NCI-H187 treated with DMSO at 0.1 percent for 48 hours (cell line): ENCODE measurements at places on chromosomes 11 and 22.

DNA sequence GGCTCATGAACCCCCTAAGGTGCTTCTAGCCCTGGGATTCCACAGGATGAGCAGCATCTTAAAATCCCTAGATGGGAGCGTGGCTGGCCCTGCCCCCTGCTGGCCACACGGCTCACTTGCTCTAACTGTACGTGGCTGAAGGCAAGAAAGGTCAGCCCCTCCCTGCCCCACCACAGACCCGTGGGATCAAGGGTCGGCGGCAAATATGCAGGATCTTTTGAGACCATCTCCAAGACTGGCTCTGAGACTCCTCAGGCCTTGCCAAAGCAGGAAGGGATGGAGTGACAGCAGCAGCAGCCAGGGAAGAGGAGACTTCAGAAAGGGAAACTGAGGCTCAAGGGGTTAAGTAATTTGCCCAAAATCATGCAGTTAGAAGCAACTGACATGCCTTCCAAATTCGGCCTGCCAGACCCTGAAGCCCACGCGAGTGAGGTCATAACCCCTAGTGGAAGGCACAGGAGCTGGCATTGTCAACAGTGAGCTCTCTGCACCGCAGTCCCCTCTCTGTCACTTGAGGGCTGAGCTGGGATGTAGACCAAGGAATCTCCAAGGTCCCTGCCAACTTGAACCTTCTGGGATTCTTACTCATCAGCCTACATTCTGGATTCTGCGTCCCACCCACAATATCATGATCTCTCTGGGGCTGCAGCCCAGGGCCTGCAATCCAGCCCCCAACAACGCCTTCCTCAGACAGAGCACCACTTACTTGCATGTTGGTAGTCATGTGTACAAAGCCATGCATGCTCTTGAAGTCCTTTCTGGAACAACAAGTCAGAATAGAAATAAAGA is 31.4 kb downstream of the CREB3L1 start:
- no peak for DNase-seq

GRCh38 chr22:25941365-25941960 is 199.5 kb downstream of the MYO18B start:
- no peak for DNase-seq

DNA sequence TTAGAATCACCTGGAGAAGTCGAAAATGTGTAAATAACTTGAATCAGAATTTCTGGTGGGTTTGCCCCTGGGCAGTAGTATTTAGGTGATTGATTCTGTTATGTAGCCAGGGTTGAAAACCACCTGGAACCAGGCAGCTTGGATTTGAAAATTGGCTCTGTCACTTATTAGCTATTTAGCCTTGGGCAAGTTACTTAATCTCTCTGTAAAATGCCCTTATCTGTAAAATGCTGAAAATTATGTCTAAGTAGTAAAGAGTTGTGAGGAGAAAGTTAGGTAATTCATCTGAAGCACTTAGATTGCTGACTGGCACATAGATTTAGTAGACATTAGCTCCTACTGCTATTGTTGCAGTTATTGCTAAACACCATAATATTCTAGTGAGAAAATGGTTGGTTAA is 49.3 kb downstream of the PPME1 start:
- no peak for DNase-seq

DNA sequence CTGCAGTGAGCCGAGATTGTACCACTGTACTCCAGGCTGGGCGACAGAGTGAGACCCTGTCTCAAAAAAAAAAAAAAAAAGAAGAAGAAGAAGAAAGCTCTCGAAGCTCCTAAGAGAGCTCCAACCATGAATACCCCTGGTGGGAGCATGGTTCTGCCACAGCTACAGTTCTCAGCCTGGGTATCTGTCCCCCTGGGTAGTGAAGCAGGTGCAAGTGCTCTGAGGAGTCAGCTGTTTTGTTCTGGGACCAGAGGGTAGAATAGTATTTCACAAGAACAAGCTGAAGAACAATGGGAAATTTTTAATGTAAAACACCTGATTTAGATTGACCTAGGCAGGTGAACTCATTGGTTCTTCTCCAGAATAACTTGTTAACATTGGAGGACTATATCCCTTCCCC is 4.3 kb upstream of the HYOU1 start:
- DNase-seq, result no peak

- DNase-seq, result no peak
Observed at GRCh38 chr11:130510407-130511006, 62.1 kb downstream of the ADAMTS15 start.

GRCh38 chr22:20378110-20378509 is 15.8 kb upstream of the ZNF74 start:
- DNase-seq, result no peak

DNA sequence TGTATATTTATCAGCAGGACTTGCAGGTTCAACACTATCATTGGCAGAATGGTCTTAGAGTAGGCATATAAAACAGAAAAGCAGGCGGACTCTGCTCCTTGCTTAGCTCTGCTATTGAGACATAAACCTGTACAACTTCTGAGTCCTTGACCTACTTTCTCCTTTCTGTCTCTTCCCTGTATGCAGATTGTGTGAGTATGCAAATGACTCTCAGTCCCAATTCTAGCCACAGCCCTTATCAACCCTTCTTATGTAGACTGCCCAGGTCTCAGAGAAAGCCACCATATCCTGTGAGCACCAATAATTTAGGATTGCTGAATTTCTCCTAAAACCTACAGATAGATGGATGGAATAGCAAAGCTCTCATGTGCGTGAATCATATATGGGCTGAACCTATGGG is 367.6 kb upstream of the DDI1 start:
- DNase-seq, result no peak

DNA sequence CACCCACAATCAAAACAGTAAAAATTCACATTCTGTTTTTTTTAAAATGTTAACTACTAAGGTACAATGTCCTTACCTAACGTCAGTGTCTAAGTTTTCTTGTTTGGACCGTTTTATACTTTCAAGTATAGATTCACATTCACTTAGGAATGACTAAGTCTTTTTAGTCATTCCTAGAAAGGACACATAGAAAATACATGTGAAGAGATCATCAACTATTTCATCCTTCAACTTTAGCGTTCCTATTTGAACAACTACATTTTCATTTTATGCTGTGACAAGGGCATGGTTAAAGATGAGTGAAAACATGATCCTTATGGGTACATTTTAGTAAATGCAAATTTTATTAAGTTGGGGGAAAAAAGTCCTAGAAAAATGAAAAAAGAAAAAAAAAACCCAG is 62.8 kb downstream of the DDX10 start:
- DNase-seq, result no peak

DNA sequence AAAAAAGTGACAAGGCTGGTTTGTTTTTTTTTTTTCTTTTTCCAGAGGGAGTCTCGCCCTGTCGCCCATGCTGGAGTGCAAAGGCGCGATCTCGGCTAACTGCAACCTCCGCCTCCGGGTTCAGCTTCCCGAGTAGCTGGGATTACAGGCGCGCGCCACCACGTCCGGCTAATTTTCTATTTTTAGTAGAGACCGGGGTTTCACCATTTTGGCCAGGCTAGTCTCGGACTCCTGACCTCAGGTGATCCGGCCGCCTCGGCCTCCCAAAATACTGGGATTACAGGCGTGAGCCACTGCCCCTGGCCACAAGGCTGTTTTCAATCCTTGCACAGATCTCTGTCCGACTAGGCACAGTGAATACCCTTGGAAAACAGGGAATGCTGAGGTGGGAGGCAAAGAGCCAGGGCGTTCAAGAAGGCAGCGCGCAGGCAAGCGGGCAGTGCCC is 566 bp downstream of the ATP6V1E1 start:
- no peak for DNase-seq

- no peak for DNase-seq
Observed at GRCh38 chr11:115926601-115927000, 422.4 kb upstream of the CADM1 start.

DNA sequence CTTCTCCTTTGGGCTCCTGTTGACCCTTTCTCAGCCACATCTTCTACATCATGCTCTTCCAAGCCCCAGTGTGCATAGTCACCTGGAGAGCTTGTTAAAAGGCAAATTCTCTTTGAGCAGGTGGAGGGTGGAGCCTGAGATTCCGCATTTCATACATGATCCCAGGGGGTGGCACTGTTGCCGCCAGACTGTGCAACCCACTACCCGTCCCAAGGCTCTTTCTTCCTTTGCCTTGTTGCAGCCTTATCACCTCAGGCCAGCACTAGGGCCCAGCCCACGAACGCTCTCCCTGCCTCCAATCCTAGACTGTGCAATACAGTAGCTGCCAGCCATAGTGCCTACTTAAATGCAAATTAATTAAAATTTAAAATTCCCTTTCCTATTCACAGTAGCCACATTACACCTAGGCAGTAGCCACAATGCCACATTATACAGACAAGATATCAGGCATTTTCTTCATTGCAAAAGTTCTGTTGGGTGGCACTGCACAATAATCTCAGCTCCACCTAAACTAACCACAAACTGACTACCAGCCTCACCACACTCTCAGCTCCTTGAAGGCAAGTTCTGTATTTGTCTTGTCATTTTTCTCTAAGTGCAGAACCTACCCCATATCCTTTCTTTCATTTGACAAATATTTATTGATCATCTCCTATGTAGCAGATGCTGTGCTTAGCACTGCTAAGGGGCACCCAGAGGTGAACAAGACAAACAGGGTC is 4.6 kb upstream of the KCNJ5 start:
- DNase-seq, result no peak

GRCh38 chr11:398826-399225 is 4.8 kb downstream of the PKP3 start:
- no peak for DNase-seq
